ENCODE measurements at places on chromosomes 1 and 21. TPM values are rescaled to one million over a fixed set of nuclear protein-coding genes. Genes with fewer than 3 reads are reported as not detected.
A peak's percentile ranks its signal among the peaks of the same experiment; 100 is the strongest.

The GNG4 gene
- not detected for total RNA-seq

The CDC42BPA gene
- 36.1 TPM for total RNA-seq

GRCh38 chr1:160091666-160092223 is 6.7 kb downstream of the IGSF8 start:
- no peaks in the 10 kb centered on the region for H3K27me3 ChIP-seq
- H3K4me3 ChIP-seq, result no peak overlapping the region
- H3K36me3 ChIP-seq, result no peaks in the 10 kb centered on the region
- no peaks in the 10 kb centered on the region for H3K4me1 ChIP-seq
- H3K27ac ChIP-seq, result no peak overlapping the region

GRCh38 chr1:31570228-31570627 is 6.1 kb upstream of the TINAGL1 start:
- no peak overlapping the region for H3K27ac ChIP-seq
- no peak for DNase-seq
- H3K27me3 ChIP-seq, result no peaks in the 10 kb centered on the region
- peaks cover 10% of the 10 kb centered on the region for H3K4me1 ChIP-seq
- H3K4me3 ChIP-seq, result no peak overlapping the region

The AVPR1B gene
- total RNA-seq, result not detected

GRCh38 chr1:84995484-84996334 is 1.2 kb downstream of the MCOLN2 start:
- no peak overlapping the region for H3K4me3 ChIP-seq
- H3K27ac ChIP-seq, result no peak overlapping the region
- no peak for DNase-seq
- H3K27me3 ChIP-seq, result peaks cover 52% of the 10 kb centered on the region

The GJB3 gene
- 2.0 TPM for total RNA-seq

The HNRNPU gene
- total RNA-seq, result 248 TPM

GRCh38 chr1:57934745-57935144 is 510.9 kb upstream of the DAB1 start:
- H3K36me3 ChIP-seq, result no peaks in the 10 kb centered on the region
- H3K27me3 ChIP-seq, result no peaks in the 10 kb centered on the region
- H3K27ac ChIP-seq, result no peak overlapping the region
- no peak for DNase-seq

The CNR2 gene
- 0.06 TPM for total RNA-seq

DNA sequence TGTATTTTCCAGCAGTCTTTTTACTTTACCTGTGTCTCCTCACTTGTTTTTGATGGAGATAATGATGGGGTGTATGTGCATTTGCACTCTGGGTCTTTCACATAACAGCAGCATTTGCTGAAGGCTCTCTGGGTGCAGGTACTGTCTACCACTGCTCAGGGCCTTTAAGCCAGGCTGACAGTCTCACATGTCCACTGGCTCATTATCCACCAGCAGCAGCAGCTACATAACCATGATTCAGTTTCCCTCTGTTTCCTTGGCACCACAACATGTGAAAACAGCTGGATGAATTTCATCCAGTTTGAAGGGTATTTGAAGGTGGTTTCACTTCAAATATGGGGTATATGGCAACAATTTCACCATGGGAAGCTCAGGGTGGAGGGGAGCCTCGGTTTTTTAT is 41.2 kb upstream of the ROR1 start:
- no peaks in the 10 kb centered on the region for H3K4me1 ChIP-seq
- no peak overlapping the region for H3K27ac ChIP-seq
- no peaks in the 10 kb centered on the region for H3K36me3 ChIP-seq

GRCh38 chr21:36917471-36918158 is 48.9 kb downstream of the HLCS start:
- DNase-seq, result peak; percentile 60
- no peaks in the 10 kb centered on the region for H3K36me3 ChIP-seq
- H3K27me3 ChIP-seq, result no peaks in the 10 kb centered on the region
- no peak overlapping the region for H3K27ac ChIP-seq
- no peak overlapping the region for H3K4me3 ChIP-seq
- H3K4me1 ChIP-seq, result peaks cover 14% of the 10 kb centered on the region

- H3K4me3 ChIP-seq, result no peak overlapping the region
- no peaks in the 10 kb centered on the region for H3K27me3 ChIP-seq
- H3K4me1 ChIP-seq, result no peaks in the 10 kb centered on the region
- no peaks in the 10 kb centered on the region for H3K36me3 ChIP-seq
- H3K27ac ChIP-seq, result no peak overlapping the region
Measured at GRCh38 chr1:151553659-151554058, 13.6 kb downstream of the TUFT1 start.

The CTSS gene
- 320 TPM for total RNA-seq

The ACTL8 gene
- not detected for total RNA-seq

GRCh38 chr1:108803548-108803947 is 53.3 kb downstream of the AKNAD1 start:
- no peak overlapping the region for H3K27ac ChIP-seq
- H3K4me1 ChIP-seq, result no peaks in the 10 kb centered on the region
- no peak for DNase-seq

GRCh38 chr21:38380481-38381137 is 117.7 kb downstream of the ERG start:
- H3K27ac ChIP-seq, result no peak overlapping the region
- H3K4me3 ChIP-seq, result no peak overlapping the region
- H3K4me1 ChIP-seq, result no peaks in the 10 kb centered on the region
- DNase-seq, result no peak

GRCh38 chr1:232047473-232047872 is 420.9 kb downstream of the DISC1 start:
- H3K4me1 ChIP-seq, result no peaks in the 10 kb centered on the region
- no peaks in the 10 kb centered on the region for H3K27me3 ChIP-seq
- no peak overlapping the region for H3K4me3 ChIP-seq
- no peak overlapping the region for H3K27ac ChIP-seq

GRCh38 chr21:34899302-34899701 is 149.8 kb downstream of the RUNX1 start:
- H3K27me3 ChIP-seq, result no peaks in the 10 kb centered on the region
- no peak for DNase-seq
- no peaks in the 10 kb centered on the region for H3K4me1 ChIP-seq
- H3K27ac ChIP-seq, result no peak overlapping the region
- no peak overlapping the region for H3K4me3 ChIP-seq

DNA sequence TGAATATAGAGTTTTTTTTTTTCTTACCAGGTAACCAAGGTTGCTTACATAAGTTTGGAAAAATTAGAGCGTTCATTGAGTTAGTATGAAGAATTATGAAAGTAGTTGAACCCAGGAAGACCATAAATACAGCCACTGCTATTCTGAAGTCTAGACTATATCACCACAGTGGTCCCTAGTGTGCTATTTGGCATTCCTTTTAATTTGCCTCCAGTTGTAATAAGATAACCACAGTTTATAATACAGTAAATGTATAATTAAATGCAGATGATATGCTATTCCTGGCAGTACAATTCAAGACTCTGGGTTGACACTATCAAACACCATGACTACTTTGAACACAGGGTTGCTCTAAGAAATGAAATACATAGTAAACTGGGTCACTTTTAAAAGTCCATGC is 270.5 kb downstream of the BRINP2 start:
- H3K27me3 ChIP-seq, result no peaks in the 10 kb centered on the region
- H3K36me3 ChIP-seq, result no peaks in the 10 kb centered on the region
- no peak overlapping the region for H3K4me3 ChIP-seq
- H3K27ac ChIP-seq, result no peak overlapping the region

The DOCK7 gene
- 33.1 TPM for total RNA-seq

GRCh38 chr21:27171707-27172106 is 204.8 kb upstream of the ADAMTS5 start:
- no peaks in the 10 kb centered on the region for H3K36me3 ChIP-seq
- H3K4me3 ChIP-seq, result no peak overlapping the region
- no peak for DNase-seq
- no peak overlapping the region for H3K27ac ChIP-seq
- H3K4me1 ChIP-seq, result no peaks in the 10 kb centered on the region

GRCh38 chr1:185593271-185593670 is 140.9 kb upstream of the HMCN1 start:
- H3K27me3 ChIP-seq, result no peaks in the 10 kb centered on the region
- H3K27ac ChIP-seq, result no peak overlapping the region
- H3K4me3 ChIP-seq, result no peak overlapping the region
- no peak for DNase-seq
- peaks cover 3% of the 10 kb centered on the region for H3K4me1 ChIP-seq

DNA sequence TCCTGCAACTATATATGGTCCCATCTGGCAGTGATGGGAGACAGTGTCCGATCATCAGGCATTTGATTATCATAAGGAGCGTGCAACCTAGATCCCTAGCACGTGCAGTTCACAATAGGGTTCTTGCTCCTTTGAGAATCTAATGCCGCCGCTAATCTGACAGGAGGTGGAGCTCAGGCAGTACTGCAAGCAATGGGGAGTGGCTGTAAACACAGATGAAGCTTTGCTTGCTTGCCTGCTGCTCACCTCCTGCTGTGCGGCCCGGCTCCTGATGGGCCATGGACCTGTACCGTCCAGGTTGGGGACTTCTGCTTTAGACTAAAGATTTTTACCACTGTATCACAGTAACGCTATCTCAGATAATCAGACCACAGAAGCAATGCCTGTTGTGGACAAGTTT is 63.8 kb downstream of the TGFB2 start:
- no peaks in the 10 kb centered on the region for H3K27me3 ChIP-seq
- H3K27ac ChIP-seq, result no peak overlapping the region
- no peaks in the 10 kb centered on the region for H3K4me1 ChIP-seq
- H3K36me3 ChIP-seq, result no peaks in the 10 kb centered on the region
- DNase-seq, result no peak

The TCHH gene
- total RNA-seq, result 0.03 TPM

The C8B gene
- 0.71 TPM for total RNA-seq

The HLX gene
- total RNA-seq, result 15.4 TPM

DNA sequence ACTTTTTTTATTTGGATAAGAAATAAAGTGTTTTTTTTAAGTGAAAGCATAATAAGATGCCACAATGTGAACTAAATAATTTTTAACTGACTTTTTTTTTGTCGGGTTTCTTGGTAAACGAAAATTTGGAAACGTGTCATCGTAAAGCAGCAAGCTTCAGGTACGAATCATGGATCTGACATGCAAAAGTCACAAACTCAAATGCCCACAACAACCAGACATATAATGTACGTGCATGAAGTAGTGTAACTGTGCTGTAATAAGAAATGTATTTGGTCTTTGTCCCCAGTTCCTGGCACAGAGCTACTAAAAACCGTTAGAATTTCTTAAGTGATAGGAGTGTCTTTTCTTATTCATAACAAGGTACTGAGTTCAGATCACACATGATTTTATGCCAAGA is 44.3 kb upstream of the LRRC7 start:
- H3K27me3 ChIP-seq, result no peaks in the 10 kb centered on the region
- no peaks in the 10 kb centered on the region for H3K36me3 ChIP-seq
- DNase-seq, result no peak

The RSPH1 gene
- 10.7 TPM for total RNA-seq

GRCh38 chr21:44337941-44338895 is 972 bp downstream of the CFAP410 start:
- no peaks in the 10 kb centered on the region for H3K27me3 ChIP-seq
- peak overlapping the region; percentile 97 for H3K27ac ChIP-seq
- peaks cover 14% of the 10 kb centered on the region for H3K4me1 ChIP-seq
- DNase-seq, result peak; percentile 88
- H3K36me3 ChIP-seq, result no peaks in the 10 kb centered on the region
- peak overlapping the region; percentile 41 for H3K4me3 ChIP-seq

GRCh38 chr1:227888404-227889046 is 59.2 kb downstream of the WNT9A start:
- H3K36me3 ChIP-seq, result no peaks in the 10 kb centered on the region
- no peaks in the 10 kb centered on the region for H3K27me3 ChIP-seq
- H3K4me3 ChIP-seq, result no peak overlapping the region
- H3K4me1 ChIP-seq, result peaks cover 27% of the 10 kb centered on the region
- no peak for DNase-seq
- H3K27ac ChIP-seq, result peak overlapping the region; percentile 73

- no peak overlapping the region for H3K27ac ChIP-seq
- H3K4me1 ChIP-seq, result no peaks in the 10 kb centered on the region
- no peaks in the 10 kb centered on the region for H3K36me3 ChIP-seq
- H3K27me3 ChIP-seq, result no peaks in the 10 kb centered on the region
- H3K4me3 ChIP-seq, result no peak overlapping the region
Measured at GRCh38 chr1:98104289-98104688, 183.5 kb upstream of the DPYD start.

DNA sequence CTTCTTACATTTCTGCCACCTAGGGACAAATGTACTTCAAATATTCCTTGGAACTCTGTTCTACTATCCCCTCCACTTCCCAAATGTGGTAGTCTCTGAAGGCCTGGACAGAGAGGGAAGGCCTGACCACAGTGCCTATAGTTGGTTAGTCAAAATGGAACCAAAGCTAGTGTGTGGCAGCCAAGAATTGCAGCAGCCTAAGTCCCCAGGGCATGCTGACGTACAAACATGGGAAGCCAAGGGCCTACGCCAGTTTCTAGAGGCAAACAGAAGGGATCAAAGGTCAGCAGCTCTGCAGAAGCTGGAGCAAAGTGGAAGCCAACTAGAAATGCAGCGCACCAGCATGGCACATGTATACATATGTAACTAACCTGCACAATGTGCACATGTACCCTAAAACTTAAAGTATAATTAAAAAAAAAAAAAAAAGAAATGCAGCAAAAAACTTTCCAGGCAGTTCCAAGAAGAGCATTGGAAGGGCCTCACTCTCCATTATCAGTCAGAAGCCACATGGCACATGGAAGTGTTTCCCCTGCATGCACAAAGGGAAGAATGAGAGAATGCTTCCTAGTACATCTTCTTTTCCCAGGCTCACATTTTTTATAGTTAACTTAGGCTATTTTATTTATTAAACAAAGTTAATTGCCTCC is 39.4 kb upstream of the GADD45A start:
- H3K4me1 ChIP-seq, result peaks cover 8% of the 10 kb centered on the region
- no peak overlapping the region for H3K4me3 ChIP-seq
- no peaks in the 10 kb centered on the region for H3K36me3 ChIP-seq
